ENCODE measurements at places on chromosomes 6 and 20. TPM values are rescaled to one million over a fixed set of nuclear protein-coding genes. Genes with fewer than 3 reads are reported as not detected.

Gene LRRN4
- 7.7 TPM for total RNA-seq

- DNase-seq, result no peak
Measured at GRCh38 chr6:28945349-28945748, 21.6 kb upstream of the TRIM27 start.

GRCh38 chr6:43286456-43286979, 11.5 kb upstream of the SLC22A7 start:
- DNase-seq, result no peak

DNA sequence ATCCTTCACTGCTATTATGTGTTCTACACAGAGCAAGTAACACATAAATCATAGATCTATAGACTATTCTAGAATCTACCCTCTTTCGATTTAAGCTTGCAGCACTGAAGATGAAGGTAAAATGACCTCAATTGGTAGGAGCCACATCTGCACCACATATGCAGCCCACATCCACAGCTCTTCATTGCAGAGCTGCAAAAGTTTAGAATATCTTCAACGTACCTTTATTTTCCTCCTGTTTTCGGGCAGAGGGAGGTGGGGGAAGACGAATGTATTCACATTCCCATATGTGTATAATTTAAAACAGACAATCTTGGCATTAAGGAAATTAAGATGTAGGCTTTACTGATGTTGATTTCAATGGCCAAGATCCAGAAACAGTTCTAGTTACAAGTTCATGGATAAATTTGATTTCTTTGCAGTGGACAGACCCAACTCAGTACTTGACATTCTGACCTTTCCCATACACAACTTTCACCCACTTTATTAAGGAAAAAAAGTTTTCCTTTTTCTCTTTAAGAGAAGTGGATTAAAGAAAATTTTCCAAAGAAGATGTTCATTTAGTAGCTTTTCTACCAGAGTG, 14.0 kb downstream of the EPB41L2 start:
- DNase-seq, result no peak

- no peak for DNase-seq
Measured at GRCh38 chr6:45959534-45960145, 56.0 kb downstream of the CLIC5 start.

Gene MACROD2
- total RNA-seq, result 6.4 TPM

Gene CD164
- total RNA-seq, result 262 TPM

- DNase-seq, result no peak
Measured at GRCh38 chr6:160519603-160520042, 144.5 kb downstream of the LPA start.

DNA sequence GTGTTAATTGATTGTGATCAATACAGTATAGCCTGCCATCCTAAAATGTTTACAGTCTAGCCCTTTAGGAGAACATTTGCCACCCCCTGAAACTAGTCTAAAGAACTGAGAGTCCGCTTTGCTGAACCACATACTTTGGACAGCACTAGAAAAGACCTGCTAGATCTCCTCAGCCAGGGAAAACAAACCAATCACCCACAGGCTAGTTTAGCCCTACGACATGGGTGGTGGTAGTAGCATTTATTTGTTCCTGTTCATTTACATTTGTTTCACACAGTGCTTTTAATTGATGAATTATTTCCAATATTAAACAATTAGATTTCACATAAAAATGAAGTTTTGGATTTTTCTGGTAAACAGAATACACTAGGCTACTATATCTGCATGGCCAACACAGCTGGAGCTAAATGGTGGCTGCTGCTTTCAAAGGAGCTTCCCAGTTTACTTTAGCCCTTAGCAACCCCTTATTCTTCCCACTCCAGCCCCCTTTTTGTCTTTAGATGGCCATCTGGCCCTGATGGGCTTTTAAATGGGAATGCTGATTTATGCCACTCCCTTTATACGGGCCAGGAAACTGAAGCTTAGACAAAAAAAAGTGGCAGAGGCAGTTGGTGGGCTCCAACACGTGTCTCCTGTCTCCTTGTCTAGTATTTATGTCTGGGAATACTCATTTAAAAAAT, 72.4 kb downstream of the ADGRG6 start:
- no peak for DNase-seq

Measured in progenitor cell of endocrine pancreas (in vitro differentiated cells).